ENCODE measurements at places on chromosomes 2 and 18.
A peak's percentile ranks its signal among the peaks of the same experiment; 100 is the strongest.

DNA sequence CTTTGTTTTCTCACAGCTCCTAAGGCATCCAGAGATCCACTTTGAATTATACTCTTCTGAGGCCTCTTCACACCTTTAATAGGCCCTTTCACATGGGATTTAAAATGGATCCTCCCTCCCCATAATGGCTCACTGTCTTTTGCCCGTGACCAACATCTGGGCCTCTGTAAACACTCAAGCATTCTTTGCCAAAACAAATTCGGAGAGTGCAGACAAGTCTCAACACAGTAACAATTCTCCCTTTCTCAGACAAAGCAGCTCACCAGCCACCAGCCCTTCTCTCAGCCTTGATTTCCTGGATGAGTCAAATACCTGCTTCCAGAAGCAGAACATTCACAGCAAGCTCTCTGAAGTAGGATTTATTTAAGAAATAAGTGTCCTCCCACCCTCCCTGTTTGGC, 14.0 kb upstream of the IMP4 start:
- no peak for DNase-seq

DNA sequence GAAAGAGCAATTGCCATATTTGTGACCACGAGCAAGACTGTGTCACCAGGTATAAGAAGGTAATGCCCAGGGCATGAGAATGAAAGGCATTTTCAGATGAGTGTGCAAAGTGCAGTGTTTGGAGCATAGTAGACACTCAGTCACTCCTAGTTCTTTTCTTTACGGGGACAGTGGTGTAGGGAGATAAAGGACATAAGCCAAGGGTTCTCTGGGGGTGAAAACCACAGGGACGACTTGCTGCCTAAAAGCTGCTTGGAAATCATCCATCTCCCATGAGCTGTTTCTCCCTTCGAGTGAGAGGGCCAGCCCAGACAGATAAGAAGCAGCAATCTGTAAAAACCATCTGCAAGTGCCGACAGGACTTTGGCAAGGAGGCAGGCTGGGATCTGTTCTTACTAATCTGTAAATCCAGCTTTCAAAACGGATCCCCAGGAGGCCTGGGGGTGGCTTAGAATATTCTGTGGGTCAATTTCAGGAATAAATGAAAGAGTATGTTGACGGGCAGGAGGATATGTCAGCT, 221.6 kb downstream of the LPIN1 start:
- DNase-seq = no peak

DNA sequence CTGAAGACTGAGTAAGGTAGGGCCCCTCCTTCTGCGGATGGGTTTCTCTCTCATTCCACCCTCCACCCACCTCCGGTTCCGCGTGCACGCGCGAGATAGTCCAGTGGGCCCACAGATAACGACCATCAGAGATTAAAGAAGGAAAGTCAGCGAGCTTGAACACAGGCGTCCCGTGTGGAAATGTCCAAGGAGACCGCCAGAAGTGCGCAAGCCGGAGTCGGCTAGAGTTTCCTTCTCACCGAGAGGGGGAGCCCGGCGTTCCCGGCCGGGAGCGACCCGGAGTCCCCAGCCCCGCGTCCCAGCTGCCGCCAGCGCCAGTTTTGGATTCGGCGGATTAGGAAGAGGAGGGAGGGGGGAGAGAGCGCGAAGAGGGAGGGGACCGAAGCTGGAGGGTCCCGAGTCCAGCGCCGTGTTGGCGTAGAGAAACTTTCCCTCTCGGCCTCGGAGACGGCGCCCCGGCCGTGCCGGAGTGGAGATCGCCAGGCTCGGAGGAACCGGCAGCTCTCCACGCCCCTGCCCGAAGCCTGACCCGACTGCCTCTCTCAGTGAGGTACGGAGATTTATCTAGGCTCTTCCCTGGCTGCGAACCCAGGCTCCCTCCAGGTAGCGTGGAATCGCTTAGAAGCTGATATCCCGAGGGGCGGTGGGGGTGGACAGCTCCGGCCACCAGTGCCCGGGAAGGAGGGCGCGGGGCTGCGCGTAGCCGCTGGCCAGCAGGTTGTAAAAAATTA, at the start of gene GULP1:
GULP1 (plus strand) TSS at position 258 of the 731 bp plus-strand sequence. CDS start 185,829 bp downstream, outside the sequence.
- DNase-seq = peak; percentile 52

GRCh38 chr2:105454801-105455485, 56.1 kb upstream of the FHL2 start:
- DNase-seq = peak; percentile 36

- no peak for DNase-seq
Observed at GRCh38 chr2:85957256-85957655, 68.5 kb upstream of the ST3GAL5 start.

- no peak for DNase-seq
Observed at GRCh38 chr2:217755027-217755745, 247.6 kb downstream of the TNS1 start.

- no peak for DNase-seq
Observed at GRCh38 chr18:29512761-29513160, 1335.8 kb upstream of the CDH2 start.

GRCh38 chr2:175840256-175840655, 161.8 kb downstream of the LNPK start:
- no peak for DNase-seq

DNA sequence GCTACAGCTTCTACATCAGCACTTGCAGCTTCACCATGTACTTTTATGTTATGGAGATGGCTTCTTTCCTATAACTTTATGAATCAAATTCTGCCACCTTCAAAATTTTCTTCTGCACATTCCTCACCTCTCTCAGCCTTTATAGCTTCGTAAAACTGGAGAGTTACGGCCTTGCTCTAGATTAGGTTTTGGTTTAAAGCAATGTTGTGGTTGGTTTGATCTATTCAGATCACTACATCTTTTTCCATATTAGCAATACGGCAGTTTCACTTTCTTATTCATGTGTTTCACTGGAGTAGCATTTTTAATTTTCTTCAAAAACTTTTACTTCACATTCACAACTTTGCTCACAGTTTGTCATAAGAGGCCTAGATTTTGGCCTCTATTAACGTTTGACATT, 242.9 kb upstream of the GYPC start:
- DNase-seq = no peak

- no peak for DNase-seq
Observed at GRCh38 chr2:5706717-5707455, 14.7 kb downstream of the SOX11 start.

GRCh38 chr2:135600915-135601314, 69.6 kb downstream of the R3HDM1 start:
- no peak for DNase-seq

DNA sequence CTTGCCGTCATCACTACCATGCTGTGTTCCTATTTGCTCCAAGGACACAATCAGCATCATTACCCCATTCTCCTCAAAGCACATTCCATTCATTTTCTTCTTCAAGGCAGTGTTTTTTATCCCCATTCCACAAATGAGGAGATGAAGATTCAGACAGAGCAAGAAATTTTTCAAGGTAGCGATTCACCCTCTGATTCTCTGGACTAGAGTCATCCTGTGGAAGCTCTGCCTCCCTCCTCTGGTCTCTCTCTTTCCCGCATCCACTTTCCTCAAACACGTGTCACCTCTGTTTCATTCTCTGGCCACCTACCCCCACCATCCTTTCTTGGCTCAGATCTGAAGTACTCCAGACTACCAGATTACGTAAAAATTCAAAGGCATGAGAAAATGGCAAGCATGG, 297.9 kb downstream of the SOX11 start:
- DNase-seq = no peak

DNA sequence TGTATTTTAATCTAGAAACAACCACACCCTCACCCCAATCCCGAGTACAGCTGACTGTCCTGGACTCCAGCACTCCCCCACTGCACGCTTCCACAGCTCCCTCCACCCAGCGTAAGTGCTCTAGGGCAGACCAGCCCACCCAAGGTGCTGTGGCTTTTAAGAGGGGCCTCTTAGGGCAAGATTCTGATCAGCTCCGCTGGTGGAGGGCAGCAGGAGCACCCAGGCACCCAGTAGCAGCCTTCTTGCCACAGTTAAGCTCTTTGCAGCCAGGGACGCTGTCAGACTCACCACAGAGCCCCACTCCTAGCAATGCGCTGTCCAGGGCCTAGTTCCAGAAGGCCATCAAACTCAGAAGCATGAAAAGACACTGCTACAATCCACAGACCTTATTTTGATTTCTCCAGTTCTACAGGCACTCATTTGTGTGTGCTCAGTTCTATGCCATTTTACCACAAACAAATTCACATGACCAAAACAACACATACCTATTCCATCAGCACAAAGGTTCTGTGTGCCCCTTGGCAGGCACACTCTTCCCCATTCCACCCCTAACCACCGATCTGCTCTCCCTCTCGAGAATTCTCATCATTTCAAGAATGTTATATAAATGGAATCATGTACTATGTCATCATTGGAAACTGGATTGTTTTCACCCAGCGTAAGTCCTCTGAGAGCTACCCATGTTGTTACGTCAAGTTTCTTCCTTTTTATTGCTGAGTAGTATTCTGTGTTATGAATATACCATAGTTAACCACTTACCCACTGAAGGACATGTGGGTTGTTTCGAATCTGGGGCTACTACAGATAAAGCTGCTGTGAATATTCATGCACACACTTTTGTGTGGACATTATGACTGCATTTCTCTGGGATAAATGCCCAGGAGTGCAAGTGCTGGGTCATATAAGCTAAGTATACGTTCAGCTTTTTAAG, 40.4 kb downstream of the PTPN2 start:
- no peak for DNase-seq

DNA sequence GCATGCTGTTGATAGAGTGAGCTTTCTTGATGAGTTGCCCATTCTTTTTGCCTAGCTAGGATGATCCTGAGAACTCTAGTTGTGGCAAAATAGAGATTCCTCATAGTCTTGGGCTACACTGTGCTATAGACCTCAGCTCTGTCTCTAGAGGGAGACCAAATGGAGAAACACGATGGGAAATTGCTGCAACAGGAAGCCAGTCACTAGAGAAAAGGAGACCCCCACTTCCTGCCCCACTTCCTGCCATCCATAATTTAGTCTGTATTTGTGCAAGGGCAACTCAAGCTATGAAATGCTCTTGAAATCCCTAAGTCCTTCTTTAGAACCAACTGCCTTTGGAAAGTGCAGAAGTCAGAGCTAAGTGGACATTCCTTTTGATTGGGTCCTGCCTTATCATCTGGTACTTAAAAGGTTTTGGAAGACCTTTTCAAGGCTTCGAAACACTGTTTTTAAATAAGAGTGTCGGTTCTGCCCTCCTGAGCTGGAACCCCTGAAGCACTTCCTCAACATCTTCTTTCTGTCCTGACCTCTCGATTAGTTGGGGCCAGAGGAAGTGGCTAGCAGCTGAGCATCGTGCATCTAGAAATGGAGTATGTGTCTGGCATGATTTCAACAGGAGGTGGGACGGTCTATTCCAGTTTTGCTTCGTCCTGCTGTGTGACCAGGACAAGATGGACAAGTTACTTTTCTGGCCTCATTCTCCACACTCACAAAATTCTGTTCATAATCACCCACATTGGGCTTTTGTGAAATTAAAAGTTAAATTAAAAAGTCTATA, 8.6 kb upstream of the KCNE4 start:
- no peak for DNase-seq

DNA sequence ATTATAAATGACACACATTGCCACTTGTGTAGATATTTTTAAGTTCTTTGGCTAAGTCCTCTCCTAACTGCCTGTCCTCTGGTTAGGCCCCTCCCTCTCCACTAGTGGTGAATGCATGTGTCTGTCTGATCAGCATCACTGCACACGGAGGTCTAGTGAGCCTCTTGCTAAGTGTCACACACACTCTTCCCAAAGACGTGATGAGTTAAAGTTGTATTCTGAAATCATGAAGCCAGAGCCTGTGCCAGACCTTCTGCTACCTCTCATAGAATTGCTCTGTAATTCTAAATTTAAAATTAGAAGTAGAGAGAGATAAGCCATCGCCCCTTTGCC, 41.3 kb downstream of the RALB start:
- no peak for DNase-seq

DNA sequence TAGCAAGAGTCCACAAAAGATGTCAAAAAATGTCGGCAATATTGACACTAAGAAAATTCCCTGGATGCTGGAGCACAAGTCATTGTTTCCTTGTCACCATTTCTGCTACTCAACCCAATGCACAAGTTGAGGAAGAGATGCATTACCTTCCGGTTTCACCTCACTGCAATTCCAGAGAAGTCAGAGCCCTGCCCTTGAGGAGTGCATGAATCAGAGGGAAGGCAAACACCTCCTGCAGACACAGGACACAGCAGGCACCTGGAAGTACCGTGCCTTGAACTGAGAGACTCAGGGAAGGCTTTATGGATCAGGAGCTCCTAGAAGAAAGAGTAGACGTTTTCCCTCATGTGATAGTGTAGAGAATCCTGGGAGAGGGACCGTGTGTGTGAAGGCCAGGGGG, 62.7 kb upstream of the ARL4C start:
- no peak for DNase-seq

DNA sequence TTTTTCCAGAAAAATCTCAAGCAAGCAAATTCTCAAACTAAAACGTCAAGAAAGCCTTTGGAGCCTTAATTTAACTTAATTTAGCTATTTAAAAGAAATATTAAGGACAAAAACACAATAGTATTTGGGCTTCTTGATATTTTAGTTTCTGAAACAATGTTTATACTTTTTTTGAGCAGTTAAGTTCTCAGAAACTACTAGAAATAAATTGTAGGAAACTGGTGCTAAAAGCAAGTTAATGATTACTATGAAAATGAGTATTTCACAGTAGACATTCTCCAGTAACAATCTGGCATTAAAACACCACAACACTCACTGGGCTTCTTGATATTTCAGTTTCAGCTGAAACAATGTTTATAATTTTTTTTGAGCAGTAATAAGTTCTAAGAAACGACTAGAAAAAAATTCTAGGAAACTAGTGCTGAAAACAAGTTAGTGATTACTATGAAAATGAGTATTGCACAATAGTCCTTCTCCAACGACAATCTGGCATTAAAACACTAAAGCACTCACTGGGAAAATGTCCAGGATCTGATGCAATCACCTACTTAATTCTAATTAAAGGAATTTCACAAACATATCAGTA, 45.1 kb downstream of the TRAK2 start:
- DNase-seq = peak; percentile 70

DNA sequence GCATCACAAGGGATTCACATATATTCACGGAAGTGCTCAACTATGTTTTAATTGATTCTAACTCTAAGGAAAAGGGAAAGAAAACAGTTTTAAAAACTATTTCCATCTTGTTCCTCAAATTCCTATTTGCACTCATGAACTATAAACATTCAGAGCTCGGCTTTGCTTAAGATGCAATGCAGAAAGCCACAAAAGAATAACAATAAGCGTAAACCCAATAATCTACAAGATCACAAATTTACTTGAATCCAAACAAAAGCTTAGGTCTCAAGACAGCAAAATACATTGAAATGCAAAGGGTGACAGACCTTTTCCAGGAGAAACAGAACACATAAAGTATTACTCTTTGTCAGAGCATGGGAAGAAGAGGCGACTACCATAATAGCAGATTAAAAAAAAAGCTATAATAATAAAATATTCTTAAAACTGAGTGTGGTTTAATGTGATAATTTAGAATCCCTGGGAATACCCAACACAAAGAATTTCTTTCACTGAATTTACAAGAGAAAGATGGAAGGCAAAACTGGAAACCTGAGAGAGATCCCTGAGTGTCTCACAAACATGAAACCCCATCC, 1094.9 kb downstream of the LRP1B start:
- no peak for DNase-seq

GRCh38 chr2:1713142-1713838, 31.0 kb downstream of the PXDN start:
- DNase-seq = no peak
